ENCODE measurements at places on chromosomes 12 and 14. TPM values are rescaled to one million over a fixed set of nuclear protein-coding genes. Genes with fewer than 3 reads are reported as not detected.

DNA sequence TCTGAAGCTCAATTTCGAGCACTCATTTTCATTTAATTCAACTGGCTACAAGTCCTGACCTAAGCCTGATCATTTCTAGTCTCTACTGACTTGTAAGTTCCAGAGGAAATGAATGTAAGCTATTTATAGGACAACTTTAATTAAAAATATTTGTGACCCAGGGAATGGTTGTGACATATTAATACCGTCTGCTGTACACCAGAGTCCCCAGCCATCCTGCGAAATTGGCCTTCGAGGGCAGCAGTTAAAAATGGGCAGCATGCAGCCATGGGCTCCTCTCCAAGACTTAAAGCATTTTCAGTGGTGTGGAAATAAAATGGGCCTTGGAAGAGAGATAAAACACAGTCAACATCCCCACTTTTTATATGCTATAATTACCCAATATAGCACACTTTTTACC is 30.7 kb upstream of the OVCH1 start:
- no peak for DNase-seq

DNA sequence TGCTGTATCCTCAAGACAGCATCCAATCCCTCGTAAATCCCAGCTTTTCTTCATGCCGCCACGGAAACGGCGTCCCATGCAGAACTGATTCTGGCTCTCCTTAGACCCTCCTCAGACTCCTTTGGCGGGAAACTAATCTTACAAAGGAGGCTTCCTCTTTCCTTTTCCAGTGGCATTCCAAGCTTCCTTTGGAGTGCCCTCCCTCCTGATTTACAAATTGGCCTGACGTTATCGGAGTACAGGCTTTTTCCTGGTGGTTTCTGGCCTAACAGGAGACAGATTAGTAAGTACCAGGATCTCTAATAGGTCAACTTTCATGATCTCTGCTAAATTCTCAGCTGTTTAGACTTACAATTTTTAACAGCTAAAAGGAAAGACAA is 1.3 kb upstream of the ZDHHC17 start:
- DNase-seq, result peak; percentile 58

GRCh38 chr14:103164779-103165178 is 41.5 kb downstream of the TNFAIP2 start:
- DNase-seq, result no peak

- no peak for DNase-seq
Observed at GRCh38 chr14:102116361-102117180, 23.1 kb upstream of the WDR20 start.

DNA sequence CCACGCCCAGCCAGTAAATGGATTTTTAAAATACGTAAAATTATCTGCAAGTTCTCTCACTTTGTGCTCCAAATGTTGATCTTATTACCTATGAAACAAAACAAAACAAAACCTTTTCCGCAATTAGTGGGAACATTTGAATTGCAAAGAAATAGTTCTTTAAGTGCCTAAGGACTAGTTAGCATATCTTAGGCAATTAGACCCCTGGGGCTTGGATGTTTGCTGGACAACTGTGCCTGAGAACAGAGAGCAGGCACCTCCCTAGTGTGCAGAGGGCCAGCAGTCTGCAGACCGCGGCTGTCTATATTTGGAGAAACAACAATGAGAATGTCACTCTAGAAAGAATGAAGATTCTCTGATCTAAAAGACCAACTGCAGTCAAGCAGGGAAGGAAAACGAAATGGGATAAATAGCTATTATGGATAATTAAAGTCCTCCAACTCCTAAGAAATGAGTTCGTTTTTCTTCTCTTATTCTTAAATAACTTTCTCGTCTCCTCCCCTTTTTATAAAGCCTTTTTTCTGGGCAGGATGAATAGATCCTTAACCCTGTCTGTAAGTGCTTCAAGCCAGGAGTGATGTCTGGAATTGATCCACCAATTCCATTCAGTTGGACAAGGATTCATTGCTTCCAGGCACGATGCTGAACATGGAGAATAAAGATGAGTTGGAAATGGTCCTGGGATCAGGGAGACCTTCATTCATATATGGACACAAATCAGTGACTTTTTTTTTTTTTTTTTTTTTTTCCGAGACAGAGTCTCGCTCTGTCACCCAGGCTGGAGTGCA is 16.2 kb downstream of the SLC17A8 start:
- DNase-seq, result peak; percentile 19

DNA sequence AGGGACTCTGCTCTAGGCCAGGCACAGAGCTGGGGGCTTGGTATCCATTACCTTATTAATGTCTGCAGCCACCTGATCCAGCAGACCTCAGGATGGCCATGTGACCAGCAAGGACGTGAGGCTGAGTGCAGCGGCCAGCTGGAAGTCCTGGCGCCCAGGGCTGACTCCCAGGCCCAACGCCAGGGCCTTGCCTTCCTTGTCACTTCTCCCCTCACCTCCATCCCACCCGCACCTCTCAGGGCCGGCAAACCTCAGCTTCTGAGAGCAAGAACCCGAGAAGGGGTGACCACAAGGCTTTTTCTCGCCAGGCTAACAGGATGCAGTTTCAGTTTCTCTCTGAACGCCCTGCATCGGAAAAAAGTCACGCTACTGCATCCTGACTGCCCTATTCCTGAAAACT is 15.4 kb downstream of the RAB35 start:
- peak; percentile 45 for DNase-seq

DNA sequence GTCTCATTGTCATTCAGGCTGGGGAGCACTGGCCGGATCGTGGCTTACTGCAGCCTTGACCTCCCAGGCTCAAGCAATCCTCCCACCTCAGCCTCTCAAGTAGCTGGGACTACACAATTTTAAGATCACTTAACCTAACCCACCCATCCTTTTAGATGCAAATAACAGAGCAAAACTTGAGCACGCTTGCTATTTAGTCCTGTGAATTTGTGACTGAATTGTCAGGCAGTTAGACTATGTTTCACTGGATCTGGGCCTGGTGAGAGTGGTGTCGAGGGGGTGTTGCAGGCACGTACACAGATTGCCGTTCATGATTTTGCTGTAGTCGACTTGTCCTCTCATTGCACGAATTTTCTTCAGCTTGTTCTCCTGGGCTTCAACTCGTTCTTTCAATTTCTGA is 38.2 kb downstream of the ZFYVE21 start:
- no peak for DNase-seq

GRCh38 chr12:52285851-52286530 is 5.3 kb downstream of the KRT81 start:
- DNase-seq, result no peak

The COX8C gene
- not detected for total RNA-seq
